Stimulated activated CD4-positive, alpha-beta T cell treated with anti-CD3 and anti-CD28 coated beads, Interleukin-2, amount 100 ng/mL, for 4 hours (primary cell): ENCODE measurements at places on chromosomes 3 and 15.

GRCh38 chr15:85488997-85489396 is 108.6 kb downstream of the AKAP13 start:
- no peak for DNase-seq

DNA sequence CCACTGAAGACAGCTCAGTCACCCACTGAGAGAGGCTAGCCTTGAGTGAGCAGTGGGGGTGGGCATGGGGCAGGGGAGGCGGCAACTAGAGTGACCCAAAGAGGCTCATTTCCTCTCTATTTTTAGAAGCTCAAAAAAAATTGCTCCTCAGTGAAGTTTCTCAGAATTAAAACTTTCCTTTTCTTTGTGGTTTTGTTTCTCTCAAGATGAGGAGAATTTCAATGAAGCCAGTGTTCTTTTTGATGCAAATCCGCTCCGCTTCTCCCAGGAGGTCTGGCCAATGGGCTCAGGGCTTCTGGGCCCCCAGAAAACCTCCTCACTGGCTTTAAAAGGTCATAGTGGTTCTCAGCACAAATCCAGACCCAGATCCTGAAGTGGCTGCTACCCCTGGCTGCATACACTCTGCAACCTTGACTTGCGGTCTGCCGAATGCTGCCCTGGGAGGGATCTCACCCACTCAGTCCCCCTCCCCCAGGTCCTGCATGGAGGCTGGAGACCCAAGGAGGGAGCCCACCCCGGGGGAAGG is at the start of gene ACSBG1:
ACSBG1 (minus strand) TSS at position 51 of the 526 bp plus-strand sequence. CDS start 64 bp downstream, outside the sequence.
- no peak for DNase-seq

DNA sequence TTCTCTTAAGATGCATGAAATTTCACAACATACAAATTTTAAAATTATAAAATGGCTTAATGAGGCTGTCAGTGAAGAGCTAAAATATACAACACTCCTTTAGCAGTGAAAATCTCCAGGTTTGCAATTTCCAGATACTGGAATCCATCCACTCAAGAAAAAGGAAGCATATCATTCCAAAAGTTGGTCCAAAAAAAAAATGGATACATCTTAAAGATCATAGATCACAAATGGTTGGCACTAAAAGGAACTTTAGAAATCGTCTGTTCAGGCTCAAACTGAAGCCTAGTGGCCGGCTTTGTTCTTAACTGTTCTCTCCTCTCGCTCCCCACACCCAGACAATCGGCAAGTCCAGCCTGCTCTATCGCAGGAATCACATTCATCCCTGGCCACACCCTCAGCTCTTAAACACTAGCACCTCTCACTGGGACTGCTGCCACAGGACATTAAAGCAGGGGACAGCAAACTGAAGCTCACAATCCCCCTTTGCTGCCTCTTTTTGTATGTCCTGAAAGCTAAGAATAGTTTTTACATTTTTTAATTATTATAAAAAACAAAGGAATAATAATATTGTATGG is 130.3 kb upstream of the CDIN1 start:
- no peak for DNase-seq

GRCh38 chr3:150970665-150971324 is 1.7 kb downstream of the CLRN1 start:
- no peak for DNase-seq

DNA sequence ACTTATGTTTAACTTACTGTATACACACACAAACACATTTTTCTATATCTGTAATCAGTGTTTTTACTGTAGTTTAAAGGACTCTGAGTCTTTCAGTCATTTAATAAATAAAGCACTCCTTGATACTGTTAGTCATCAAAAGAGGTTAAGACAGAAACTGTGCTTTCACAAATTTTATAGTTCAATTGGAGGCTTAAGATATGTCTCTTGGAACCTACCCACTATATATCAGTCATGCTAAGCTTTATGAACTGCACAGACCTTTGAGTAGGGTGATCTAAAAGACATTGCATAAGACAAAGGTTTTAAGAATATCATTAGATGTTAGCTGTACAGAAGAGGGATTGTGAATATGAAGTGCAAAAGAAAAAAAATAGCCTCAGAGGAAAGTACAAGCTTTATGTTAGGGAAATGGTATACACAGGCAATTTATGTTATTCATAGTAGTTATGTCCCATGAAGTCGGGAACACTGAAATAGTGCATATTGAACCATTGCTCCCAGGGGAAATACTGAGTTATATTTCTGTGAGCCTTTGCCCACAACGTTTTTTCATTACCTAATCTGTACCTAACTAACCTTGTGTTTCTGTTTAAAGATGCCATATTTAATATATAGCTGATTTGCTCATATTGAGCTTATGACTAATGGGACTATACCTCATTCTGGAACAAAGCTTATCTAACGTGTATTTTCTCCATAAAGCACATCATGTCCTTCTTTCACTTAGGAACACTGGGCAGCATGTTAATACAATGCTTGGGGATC is 19.7 kb downstream of the CHMP2B start:
- DNase-seq: no peak

- DNase-seq: no peak
These were observed 10.9 kb downstream of the DISP2 start for GRCh38 chr15:40368719-40369473.

DNA sequence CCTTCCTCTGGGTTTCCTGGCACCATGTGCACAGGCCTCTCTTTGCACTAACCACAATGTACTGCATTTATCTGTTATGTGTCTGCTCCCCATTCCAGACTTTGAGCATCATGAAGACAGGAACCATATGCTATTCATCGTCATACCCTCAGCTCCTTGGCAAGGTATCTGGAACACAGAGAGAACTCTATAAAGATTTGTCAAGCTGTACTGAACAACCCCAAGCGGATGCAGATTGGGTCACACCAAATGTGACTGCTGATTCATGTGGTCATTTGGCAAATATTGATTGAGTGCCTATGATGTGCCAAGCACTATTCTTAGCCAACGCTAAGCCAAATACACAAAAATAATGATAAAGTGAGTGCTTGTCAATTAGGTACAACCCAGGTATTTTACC is 7.5 kb upstream of the MEGF11 start:
- no peak for DNase-seq

GRCh38 chr3:31530039-31530959 is 2.4 kb upstream of the STT3B start:
- DNase-seq: no peak

DNA sequence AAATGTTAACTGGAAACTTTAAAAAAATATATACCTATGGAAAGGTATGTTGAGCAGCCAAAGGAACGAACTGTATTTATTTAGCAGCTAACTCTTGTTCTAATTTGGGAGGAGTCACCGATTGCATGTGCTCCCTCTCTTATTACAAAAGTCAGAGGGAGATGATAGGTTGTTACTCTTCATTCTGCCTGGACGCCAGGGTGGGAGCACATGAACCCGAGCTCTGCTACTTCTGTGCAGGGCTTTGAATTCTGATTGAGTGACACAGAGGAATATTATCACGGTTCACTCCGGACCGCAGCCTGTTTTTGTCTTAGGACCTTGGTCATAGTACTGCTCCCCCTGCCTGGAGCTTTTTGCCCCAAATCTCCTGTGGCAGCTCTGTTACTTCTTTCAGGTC is 36.9 kb upstream of the LRIG1 start:
- DNase-seq: no peak

- DNase-seq: peak; percentile 44
These were observed at the start of gene PPM1L for GRCh38 chr3:160755776-160756304. Gene PPM1L, plus strand, starts transcription at chr3:160756231.

GRCh38 chr3:47057212-47057671 is 77.8 kb downstream of the NBEAL2 start:
- DNase-seq: peak; percentile 35

DNA sequence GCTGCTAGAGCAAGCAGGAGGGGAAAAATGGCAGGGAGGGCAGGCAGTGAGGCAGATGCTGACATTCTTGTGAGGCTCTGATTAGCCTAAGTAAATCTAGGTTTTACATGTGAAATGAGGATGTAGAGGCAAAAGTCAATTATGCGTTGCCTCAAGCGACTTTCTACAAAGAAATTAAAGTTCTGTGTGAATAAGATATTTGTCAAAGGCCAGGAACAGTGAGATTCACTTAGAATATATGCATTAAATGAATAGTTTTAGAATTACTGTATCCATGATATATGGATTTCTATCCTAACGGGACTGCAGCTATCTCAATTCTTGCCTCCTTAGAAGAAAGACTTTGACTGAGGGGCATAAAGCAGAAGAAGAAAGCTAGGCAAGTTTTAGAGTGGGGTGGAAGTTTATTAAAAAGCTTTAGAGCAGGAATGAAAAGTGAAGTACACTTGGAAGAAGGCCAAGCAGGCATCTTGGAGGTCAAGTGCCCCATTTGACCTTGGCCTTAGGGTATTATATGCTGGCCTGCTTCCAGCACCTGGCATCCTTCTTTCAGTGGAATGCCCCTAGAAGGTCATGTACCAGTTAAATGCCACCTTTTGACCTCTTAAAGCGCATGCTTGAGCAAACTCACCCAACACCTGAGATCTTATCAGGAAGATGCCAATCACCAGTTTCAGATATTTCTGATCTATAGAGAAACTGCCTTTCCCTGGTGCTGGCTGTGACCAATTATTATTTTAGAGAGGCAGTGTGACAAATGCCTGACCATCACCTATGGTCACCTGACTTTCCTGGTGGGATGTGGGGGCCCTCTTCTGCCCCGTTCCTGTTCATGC is 38.2 kb downstream of the OSTN start:
- no peak for DNase-seq

DNA sequence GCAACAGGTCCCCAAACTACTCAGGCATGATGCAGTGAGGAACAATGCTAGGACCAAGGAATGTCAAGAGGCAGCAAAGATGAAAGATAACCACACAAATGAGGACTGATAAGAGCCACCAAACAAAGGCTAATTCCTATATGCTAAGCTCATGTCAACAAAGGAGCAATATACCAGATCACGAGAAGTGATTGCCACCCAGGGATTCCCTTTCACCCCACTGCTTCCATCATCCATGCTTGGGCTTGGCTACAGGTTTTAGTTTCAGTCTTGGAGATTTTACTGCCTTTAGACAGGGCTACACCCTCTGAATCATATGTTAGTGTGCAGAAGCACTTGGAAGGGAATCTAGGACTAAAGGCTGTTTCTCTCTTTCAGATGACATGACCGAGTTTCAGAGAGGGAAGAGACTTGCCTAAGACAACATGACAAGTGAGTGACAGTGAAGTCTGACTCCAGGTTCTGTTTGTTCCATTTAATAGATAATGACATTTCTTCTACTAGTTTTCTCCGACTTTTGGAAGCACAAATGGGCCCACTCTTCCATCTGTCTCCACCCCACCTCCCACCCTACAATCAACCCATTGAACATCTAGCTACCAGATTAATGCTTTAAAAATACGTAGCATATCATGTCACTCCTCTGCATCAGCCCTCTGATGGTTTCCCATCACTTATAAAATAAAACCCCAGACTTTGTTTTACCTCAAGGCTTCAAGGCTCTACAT is 173.5 kb upstream of the LRRN1 start:
- no peak for DNase-seq

GRCh38 chr15:65195548-65195923 is 10.4 kb upstream of the CLPX start:
- no peak for DNase-seq

DNA sequence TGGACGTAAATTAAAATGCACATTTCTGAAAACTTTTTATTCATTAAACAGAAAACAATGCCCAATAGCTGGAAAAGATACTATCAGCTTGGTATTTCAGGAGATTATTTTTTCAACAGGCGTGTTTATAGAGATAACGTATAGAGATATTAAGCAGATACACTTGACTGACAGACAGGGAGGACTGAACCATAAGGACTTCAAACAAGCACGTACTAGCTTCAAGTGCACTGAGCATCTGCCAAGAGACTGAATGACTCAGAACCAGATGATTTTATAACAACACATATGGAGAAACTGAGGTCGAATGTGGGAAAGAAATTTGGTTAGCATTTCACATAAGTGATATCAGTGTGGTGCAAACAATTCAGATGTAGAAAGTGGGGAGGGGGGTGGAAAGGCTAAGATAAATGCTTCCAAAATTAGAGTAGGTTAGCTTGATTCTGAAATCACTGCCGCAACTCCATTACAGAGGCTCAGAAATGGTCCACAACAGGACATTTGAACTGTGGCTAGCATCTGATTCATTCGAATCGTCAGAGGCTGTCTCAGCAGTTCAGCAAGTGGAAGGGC is 103.5 kb downstream of the SEMA6D start:
- no peak for DNase-seq

DNA sequence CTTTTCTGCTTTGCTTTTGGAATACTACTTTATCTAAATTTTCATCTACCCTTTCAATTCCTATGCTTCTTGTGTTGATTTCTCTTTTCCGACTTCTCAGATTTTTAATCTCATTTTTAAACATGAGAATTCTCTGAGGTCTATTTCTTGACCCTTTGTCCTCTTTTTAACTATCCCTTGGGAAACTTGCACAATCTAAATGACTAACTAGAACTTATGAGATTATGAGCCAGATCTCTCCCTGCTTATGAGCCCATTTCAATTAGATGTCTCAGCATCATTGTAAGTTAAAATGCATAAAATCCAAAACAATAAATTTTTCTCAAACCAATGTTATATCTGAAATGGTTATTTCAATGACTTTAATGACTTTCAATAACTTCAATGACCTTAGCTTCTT is 296.9 kb upstream of the AGTR1 start:
- no peak for DNase-seq

GRCh38 chr3:99741588-99741987 is 76.1 kb upstream of the CMSS1 start:
- no peak for DNase-seq

DNA sequence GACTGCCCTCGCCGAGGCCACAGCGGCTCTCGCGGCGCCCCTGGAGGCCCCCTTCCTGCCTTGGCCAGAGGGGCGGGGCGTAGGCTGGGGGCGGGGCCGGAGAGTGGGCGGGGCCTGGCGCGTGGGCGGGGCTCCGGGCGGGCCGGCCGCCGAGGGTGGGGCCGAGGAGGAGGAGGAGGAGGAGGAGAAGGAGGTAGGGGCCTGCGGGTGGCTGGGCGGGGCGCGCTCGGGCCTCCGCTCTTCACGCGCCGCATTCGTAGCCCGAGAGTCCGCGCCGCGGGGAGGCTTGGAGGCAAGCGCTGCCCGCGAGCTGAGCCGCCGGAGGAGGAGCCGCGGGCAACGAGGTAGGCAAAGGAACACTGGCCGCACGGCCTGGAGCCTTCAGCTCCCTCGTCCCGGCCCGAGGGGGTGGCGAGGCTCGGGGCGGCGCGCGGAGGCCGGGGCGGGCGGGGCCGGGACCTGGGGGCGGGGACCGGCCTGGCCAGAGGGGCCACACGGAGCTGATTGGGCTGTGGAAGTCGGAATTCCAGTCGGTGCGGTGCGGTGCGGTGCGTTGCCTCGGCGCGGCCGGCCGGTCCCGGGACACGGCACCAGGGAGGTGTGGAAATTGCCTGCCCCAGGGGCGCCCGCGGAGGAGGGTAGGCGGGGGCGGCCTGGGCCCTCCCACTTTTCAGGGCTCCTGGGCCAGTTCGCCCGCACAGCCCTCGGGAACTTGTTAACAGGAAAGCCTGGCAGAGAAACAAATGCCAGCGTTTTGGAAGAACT is at the start of gene PPP2R3A:
PPP2R3A (plus strand) TSS at position 223 of the 765 bp plus-strand sequence. CDS start 35,771 bp downstream, outside the sequence.
- peak; percentile 52 for DNase-seq
